Fibroblast of skin of right quadriceps (primary cell): ENCODE measurements at places on chromosomes 12 and 14.

GRCh38 chr12:43893670-43894069 is 57.8 kb downstream of the TMEM117 start:
- DNase-seq, result peak; percentile 41

DNA sequence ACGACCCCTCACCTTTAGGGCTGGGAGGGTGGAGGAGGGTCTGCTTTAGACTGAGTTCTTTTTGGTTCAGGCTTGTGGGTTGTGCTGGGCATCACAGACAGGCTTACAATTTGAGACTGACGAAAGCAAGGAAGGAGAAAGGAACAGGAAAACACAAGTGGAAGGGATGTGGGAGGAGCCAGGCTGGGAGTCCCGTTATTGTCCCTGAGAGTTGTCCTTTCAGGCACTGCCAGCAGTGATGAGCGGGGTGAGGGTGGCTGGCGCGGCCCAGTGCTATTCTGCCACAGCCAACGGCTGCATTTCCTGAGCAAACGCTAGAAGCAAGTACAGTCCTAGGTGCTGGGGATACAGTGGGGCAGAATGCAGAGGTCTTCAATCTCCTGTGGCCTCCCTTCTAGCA is 29.2 kb upstream of the TSPAN9 start:
- DNase-seq, result no peak

- no peak for DNase-seq
Observed at GRCh38 chr12:52850681-52851080, 1.9 kb upstream of the KRT78 start.

- DNase-seq, result no peak
Observed at GRCh38 chr14:89572596-89573398, 155.8 kb upstream of the FOXN3 start.

GRCh38 chr12:15341371-15341770 is 19.1 kb downstream of the PTPRO start:
- no peak for DNase-seq

DNA sequence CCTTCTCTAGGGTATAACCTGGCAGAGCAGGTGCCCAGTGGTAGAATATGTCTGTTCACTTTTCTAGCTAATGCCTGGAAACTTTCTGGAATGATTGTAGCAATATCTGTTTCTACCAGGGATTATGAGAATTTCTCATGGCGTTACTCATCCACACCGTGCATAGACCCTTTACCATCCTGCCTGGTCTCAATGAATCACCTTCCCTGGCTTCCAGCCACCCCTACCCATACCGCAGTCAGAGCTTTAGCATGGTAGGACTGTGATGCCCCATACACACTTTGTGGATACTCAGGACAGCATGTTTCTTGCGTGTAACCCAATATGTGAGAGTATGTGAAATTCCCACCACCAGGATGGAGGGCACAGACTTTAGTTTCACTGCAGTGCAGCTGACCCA is 45.4 kb downstream of the TUNAR start:
- DNase-seq, result no peak

DNA sequence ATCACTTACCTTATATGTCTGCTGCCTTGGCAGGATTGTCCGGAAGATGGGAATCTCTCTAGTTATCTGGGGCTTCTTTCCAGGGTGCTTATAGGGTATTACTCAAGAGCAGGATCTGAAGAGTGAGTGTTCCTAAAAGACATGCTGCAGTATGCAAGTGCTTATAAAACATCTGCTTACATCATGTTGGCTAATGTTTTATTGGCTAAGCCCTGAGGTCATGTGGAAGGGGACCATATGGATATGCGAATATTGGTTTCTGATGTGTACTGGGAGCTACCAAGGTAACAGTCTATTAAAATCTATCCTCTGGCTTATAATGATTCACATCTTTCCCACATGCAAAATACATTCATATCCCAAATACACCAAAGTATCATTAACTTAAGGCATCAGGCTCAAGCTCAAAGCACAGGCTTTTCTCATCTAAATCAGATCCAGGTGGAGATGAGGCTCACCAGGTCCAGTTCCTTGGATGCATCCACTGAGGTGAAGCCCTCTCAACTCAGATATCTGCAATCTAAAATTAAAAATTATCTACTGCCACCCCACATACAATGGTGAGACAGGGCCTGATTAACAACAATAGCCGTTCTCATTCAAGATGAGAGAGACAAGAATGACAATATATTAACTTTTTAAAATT is 29.8 kb downstream of the LRRIQ1 start:
- peak; percentile 3 for DNase-seq

DNA sequence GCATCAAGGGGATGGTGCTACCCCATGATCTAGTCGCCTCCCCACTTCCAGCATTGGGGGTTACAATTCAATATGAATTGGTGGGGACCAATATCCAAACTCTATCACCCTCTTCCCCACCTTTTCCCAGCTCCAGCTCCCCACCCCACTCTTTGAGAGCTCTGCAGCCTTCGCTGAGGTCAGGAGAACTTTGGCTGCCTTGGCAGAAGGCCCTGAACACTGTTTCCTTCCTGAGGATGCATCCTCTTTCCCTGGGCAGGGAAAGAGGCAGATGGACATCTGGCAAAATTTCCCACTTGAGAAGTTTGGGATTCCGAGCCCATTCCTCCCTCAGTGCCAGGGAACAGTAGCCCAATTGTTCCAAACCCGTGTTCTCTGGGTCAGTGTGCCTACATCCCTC is 169.1 kb downstream of the TSPAN9 start:
- DNase-seq, result no peak

- no peak for DNase-seq
Observed at GRCh38 chr12:113332688-113333417, 2.1 kb downstream of the SLC8B1 start.

- DNase-seq, result no peak
Observed at GRCh38 chr12:76915361-76916169, 36.7 kb upstream of the CSRP2 start.
